Pancreas (tissue), 10 donors: ENCODE measurements at places on chromosomes 1 and 21. TPM values are rescaled to one million over a fixed set of nuclear protein-coding genes. Genes with fewer than 3 reads are reported as not detected.

GRCh38 chr1:64112281-64112680 is 91.1 kb upstream of the UBE2U start:
- DNase-seq = no peak

GRCh38 chr21:24289539-24289938 is 1317.7 kb downstream of the MRPL39 start:
- DNase-seq = no peak

- no peak for DNase-seq
Observed at GRCh38 chr1:155499953-155500639, 62.5 kb downstream of the ASH1L start.

- no peak for DNase-seq
Observed at GRCh38 chr1:116193768-116194167, 82.6 kb downstream of the MAB21L3 start.

GRCh38 chr1:177933881-177934280 is 36.0 kb downstream of the SEC16B start:
- no peak for DNase-seq

DNA sequence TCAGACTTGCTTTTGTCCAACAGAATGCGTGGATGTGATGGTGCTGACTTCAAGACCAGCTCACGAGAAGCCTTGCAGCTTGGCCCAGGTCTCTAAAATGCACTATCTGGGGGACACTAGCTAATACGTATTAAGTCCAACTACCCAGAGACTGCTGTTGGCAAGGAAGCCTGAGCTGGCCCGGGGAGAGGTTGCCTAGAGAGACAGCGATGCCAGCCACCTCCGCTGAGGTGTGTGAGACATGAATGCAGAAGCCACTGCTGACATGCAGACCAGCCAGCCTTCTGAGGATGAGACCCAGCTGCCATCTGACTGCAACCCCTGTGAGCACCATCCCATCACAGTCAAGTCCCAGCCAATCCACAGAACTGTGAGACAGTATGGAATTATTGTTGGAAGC is 32.5 kb downstream of the THAP3 start:
- no peak for DNase-seq

DNA sequence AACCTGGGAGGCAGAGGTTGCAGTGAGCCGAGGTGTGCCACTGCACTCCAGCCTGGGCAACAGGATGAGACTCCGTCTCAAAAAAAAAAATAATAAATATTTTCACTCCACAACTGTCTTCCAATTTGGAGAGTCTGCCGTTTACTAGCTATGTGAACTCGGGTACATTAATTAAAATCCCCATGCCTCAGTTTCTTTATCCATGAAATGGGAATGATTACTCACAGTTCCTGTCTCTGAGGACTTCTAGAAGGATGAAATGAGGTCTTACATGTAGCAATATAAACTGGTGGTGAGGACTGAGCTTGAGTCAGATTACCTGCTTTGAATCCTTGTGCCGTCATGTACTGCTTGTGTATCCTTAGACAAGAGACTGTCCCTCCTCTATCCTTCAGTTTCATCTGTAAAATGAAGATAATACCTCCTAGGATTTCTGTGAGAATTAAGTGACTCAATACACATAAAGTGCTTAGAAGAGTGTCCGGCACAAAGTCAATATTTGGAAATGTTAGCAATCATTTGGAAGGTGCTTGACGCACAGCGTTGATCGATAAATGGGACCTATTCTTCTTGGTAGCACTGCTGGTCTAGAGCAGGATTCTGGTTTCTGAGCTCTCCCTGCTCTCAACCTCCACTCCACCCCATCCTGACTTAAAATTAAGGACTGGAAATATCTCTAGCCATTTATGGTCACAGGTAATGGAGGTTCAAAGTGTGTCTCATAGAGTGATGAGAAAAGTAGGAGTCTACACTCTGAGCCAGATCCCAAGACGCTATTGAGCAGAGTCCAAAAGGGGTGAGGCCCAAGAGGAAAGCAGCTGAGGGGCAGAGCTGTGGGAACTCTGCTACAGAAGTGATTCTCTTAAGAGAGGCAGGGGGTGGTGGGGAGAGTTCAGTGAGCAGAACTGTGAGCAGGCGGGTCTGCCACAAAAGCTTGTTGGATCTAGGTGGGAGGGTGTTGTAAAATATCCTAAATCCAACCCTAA is 11.6 kb upstream of the DDI2 start:
- no peak for DNase-seq

DNA sequence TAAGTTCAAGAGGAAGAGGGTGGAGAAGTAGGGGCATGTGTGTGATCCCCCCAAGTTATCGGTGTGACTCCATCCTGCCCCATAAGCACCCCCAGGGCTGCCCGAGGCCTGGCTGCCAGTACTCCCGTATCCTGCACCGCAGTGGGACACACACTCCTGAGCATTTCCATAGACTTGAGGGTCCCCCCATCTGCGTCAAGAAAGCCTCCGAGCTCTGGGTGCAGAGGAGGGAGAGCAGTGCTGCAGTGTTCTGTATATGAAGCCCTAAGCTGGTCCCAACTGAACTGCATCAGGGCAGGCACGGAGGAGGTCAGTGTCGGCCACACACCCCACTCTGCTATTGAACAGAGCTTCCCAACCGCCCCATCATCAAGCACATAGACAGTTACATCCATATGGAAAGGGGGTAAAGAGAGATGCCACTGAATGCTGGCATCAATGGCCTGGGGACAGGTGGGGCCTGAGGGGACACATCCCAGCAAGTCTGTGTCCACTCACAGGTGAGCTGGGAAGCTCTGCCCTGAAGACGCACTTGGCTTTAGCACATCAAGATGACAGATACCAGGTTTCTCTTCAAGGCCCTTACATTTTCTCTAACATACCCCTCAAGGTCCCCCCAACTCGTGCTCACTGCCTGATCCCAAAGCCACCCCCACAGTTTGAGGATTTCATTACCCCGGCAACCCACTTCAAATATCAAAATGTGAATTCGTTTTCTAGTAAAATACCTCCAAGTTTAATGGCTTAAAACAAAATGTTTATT is 64.3 kb downstream of the EVA1C start:
- DNase-seq = no peak

- no peak for DNase-seq
Observed at GRCh38 chr1:87791931-87792740, 463.5 kb downstream of the LMO4 start.

EIF3I gene
- 87.3 TPM for total RNA-seq

TUFT1 gene
- 10.8 TPM for total RNA-seq

SELENBP1 gene
- total RNA-seq = 13.1 TPM

RAB42 gene
- 0.14 TPM for total RNA-seq

ST6GALNAC3 gene
- 1.5 TPM for total RNA-seq
